ENCODE measurements at places on chromosomes 6 and 20.

- no peak for DNase-seq
These were observed 154.9 kb downstream of the ESR1 start for GRCh38 chr6:151962246-151962846.

- no peak for DNase-seq
These were observed 208.0 kb downstream of the GMDS start for GRCh38 chr6:2037237-2037926.

- no peak for DNase-seq
These were observed 168.2 kb downstream of the GPX5 start for GRCh38 chr6:28693751-28694443.

- DNase-seq = no peak
These were observed 19.6 kb upstream of the EYA2 start for GRCh38 chr20:46875059-46875458.

DNA sequence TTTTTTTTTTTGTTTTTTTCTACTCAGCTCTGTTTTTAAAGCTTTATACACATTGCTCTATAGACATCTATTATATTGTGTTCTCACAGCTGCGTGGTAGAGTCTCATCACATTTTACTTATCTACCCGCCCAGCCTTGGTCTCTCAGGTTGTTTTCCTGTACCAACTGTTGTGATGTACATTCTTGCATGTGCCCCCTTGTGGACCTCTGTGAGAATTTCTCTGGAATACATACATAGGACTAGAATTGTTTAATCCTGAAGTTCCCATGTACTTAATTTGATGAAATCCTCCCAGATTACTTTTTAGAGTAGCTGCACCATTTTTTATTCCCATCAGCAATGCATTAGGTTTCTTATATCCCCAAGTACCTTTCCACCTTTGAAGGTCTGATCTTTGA, 40.4 kb upstream of the TINAG start:
- DNase-seq = no peak

GRCh38 chr6:122887941-122888340, 98.9 kb downstream of the SMPDL3A start:
- DNase-seq = no peak

DNA sequence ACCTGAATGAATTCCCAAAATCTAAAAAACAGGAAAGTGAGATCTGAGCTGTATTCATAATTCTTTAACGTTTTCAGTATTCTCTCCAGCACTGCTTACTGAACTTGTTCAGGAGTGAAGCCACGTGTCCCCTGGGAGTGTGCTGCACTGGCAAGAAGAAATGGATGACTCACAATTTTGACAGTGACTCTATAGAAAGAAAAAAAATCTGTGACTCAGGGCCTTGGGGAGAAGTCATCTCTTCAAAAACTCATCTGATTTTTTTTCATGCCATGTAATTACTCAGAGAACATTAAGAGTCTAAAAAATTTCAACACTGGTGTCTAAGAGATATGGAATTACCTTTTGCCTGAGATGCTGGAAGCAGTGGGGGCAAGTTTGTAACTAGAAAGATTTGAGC, 39.7 kb downstream of the ANKEF1 start:
- no peak for DNase-seq

DNA sequence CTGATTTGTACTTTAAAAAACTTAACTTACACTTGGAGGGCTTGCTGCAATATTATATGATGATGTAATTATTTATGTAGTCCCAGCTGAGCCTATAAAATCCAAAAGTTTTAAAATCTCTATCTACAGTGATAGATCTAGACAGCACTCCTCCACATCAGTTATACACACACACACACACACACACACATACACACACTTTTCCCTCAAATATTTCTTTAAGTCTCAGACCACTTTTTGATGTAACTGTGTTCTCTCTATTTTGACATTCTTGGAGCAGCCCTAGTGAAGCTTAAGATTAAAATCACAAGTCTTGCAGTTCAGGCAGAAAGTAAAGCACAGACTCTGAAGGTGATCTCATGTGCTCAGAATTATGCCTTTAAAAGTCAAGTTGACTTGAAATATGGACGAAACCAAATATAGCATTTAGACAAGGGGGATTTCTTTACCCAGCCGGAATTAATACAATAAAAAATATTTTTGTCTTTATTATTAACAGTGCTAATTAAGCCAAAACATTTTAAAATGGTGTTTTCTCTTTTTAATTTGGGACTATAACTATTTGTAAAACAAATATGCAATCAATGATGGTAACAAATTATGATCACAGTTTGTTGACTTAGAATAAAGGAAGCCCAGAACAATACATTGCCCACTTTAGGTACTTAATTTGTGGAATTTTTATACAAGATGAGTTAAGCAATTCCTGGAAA, 63.5 kb upstream of the TMEM30A start:
- DNase-seq = no peak

DNA sequence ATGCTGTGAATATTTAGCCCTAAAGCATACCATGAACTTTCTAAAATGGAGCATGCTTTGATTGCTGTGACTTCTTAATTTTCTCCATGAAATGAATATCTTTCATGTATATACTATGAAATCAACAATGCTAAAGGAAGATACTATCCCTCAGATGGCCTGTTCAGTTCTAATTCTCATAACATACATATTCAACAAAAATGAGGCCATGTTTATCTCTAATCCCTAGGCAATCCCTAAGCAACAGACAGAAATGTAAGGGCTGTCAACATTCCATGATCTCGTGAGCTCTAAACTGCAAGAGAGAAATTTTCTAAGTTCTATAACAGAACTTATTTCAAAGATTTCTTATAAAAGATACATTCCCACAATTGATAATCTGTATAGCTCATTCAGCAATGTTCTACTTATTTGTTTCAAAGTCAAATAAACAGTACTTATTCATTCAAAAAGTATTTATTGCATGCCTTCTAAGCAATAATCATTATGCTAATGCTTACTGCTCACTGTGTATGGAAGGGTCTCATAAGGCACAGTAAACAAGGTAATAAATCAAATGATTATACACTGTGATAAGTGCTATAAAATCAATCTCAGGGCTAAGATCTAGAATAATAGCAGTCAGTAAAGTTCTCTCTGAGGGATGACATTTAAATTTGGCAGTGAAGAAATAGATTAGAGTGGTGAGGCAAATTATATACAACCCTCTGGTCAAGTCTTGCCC, 492.9 kb downstream of the PHF3 start:
- DNase-seq = no peak

DNA sequence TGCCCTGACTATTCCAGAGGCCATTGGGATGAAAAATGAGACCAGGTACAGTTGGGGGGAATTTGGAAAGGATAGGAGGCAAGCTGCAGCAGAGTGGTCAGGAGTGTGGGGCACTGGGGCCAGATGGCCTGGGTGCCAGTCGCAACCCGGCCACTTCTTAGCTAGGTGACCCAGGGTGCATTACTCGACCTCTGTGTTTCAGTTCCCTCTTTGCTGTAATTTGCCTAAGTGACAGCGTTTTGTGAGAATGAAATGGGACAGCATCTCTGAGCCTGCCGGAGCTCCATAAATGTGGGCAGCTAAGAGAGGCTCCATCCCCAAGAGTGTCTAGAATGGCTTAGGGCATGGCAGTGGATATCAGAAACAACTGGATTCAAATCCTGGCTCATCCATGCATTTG, 13.9 kb downstream of the LRFN2 start:
- no peak for DNase-seq

DNA sequence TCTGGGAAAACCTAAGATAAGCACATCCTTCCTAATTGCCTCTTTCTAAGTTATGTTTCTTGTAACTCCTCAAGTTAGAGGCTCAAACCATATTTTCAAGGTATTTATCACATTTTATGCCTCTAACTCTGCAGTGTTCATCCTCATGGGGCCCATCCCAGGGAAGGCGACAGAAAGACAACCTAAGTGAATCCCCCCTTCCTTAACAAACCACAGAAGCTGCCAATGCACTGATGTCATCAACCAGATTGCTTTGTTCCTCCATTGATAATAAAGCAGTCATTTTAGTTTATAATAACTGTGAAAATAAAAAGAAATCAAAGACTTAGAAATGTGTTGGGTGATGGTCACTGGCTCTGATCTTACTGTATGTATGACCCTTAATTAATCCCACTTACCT, 119.5 kb upstream of the TCF21 start:
- no peak for DNase-seq

GRCh38 chr20:768426-768978, at the start of gene SLC52A3:
SLC52A3 (minus strand) TSS chr20:768500; CDS start chr20:765774, 2,726 bp downstream.
- no peak for DNase-seq

- no peak for DNase-seq
These were observed 116.3 kb upstream of the EMILIN3 start for GRCh38 chr20:41482647-41483552.

DNA sequence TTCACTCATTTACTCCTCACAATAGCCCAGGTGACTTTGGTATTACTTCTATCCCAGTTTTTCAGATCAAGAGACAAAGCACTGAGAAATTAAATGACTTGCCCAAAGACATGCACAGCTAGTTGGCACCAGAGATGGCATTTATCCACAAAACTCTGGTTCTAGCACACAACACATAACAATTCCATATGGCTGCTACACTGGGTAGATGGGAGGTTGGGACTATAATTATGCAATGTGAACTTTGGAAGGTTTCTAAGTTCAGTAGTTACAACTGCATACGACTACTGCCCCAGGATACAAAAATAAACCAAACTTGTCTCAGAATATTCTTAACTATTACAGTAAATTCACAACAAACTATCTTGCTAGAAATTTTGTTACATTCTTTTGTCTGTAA, 54.2 kb upstream of the MLIP start:
- DNase-seq = no peak

DNA sequence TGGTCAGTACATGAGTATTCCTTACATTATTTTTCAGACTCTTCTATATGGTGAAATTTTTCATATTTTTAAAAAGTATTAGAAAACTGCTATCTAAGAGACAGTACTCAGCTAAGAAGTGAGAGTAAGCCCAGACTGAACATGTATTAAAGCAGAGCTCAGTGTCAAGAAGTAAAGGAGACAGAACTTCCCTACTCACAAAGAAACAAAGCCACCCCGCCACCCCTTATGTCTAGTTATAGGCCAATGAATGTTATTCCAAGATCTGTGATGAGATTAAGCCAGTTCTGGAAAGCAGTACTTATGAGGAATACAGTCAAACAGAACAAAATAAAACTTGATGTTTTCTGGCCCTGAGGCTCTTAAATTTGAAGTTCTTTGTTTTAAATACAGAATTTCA, 114.5 kb downstream of the RNGTT start:
- no peak for DNase-seq

GRCh38 chr6:41072836-41073202, at the start of gene NFYA:
NFYA (plus strand) TSS chr6:41072974; CDS start chr6:41079090, 6,116 bp downstream.
- no peak for DNase-seq

DNA sequence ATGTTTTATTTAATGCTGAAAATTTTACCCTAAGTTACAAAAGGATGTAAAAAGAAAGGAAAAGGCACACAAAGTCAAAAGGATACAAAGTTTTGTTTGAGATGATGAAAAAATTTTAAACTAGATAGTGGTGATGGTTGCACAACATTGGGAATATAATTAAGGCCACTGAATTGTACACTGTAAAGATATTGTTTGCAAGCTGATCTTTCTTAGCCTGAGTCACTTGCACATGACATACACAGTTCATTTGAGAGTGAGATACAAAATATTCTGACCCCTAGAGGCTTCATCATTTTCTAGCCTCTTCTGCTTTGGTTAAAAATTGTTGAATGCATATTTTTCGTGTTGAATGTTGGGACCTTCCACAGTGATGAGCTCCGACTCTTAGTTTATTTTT, 462.6 kb downstream of the HDGFL1 start:
- DNase-seq = no peak

DNA sequence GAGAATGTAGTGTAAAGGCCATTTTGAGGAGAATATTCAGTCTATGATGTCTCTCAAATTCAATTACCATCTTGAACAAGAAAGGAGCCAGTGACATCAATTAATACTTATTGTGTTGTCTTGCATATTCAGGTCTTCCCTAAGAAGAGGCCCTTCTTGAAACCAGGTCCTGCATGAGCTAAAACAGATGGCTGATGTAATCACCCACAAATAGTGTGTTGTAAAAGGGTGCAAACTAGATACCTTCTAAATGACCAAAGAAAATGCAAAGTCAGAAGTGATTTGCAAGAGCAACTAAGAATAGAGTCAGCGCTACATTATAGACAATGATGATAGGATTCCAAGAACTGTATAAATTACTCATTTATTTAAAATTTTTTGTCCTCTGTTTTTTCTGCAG, 97.0 kb downstream of the BTBD3 start:
- no peak for DNase-seq

GRCh38 chr6:4599924-4600323, 176.3 kb upstream of the CDYL start:
- DNase-seq = no peak

- DNase-seq = no peak
These were observed 189.7 kb downstream of the EDN1 start for GRCh38 chr6:12479881-12480280.

DNA sequence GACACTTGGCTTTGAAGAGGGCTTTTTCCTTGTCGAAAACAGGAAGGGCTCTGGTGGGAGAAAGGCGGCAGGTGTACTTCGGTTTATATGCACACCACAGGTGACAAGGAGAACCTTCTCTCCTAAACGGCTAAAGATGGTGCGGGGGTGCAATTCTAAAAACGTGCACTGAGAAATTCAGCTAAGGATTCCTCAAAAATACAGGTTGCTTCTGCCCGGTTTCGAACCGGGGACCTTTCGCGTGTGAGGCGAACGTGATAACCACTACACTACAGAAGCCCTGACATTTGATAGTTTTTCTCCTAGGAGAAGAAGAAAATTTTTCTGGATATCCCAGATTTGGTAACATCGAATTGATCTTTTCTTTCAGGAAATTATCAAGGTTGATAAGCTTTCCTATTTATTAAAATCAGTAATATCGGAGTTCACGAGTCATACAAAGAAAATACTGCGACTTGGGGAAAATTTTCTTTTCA, 32.0 kb downstream of the POM121L2 start:
- DNase-seq = no peak

DNA sequence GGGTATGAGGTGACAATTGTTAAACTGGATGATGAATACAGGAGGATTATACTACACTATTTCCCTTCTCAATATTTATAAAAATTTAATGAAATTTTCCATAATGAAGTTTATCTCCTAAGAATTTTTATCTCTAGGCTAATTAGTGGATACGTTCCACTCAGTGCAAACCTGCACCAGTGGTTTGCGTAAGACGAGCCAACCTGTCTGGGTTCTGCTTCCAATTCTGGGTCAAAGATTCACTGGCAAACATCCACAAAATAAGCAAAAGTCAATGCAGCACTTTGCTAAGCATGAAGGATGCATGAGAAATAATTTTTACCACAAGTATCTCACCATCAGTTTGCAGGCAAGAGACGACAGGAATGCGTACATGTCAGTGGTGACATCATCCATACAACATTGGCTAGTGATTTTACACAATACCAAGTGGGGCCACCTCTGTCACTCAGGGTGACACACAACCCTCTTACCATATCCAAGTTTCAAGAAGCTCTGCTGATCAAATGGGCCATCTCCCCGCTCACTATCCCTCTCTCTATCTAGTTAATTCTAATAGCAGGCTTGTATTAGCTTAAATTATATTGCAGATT, 51.7 kb downstream of the FAM50B start:
- DNase-seq = no peak

DNA sequence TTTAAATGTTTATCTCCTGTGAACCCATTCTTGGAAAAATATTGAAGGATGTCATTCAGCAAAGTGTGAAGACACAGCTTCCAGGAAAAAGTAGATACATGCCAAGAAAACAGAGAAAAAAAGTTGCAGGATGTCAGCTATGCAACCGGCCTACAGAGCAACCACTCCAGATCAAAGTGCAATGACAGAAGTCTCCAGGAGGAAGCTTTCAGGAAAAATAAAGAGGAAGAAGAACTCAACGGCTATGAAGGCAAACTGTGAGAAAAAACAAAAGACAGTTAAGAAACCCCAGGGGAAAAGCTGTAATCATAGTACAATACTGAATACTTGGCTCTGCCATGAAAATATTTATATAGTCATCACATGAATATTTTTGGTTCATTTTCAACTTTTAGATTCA, 30.6 kb downstream of the REPS1 start:
- no peak for DNase-seq
